Daoy (cell line): ENCODE measurements at places on chromosomes 7 and 10. TPM values are rescaled to one million over a fixed set of nuclear protein-coding genes. Genes with fewer than 3 reads are reported as not detected.

ASZ1 gene
- total RNA-seq, result not detected in 2 replicates

SRRM3 gene
- 0.29 and 1.8 TPM in 2 replicates for total RNA-seq

GPR15LG gene
- total RNA-seq, result not detected in 2 replicates

OR6B1 gene
- not detected in 2 replicates for total RNA-seq

OR2A7 gene
- 0.11 TPM in 1 of 2 replicates, not detected in the other for total RNA-seq

ELAPOR2 gene
- 5.9 and 13.9 TPM in 2 replicates for total RNA-seq

CYP2C19 gene
- not detected in 2 replicates for total RNA-seq

GATA3 gene
- total RNA-seq, result 0.51 and 1.4 TPM in 2 replicates

GRM8 gene
- total RNA-seq, result 0.24 and 1.4 TPM in 2 replicates

EPHB6 gene
- total RNA-seq, result 12.9 and 20.4 TPM in 2 replicates

PCLO gene
- 1.3 and 5.1 TPM in 2 replicates for total RNA-seq

ZNF425 gene
- total RNA-seq, result 1.3 and 1.4 TPM in 2 replicates

PNLIPRP2 gene
- total RNA-seq, result not detected in 2 replicates

UCMA gene
- total RNA-seq, result not detected in 2 replicates

LIPF gene
- total RNA-seq, result not detected in 2 replicates

PAPOLB gene
- not detected in 2 replicates for total RNA-seq

TET1 gene
- 0.21 and 0.57 TPM in 2 replicates for total RNA-seq

EBF3 gene
- total RNA-seq, result 1.1 and 3.4 TPM in 2 replicates

SORCS1 gene
- total RNA-seq, result not detected in 2 replicates

ANXA8 gene
- 9.7 and 10.1 TPM in 2 replicates for total RNA-seq

DNA sequence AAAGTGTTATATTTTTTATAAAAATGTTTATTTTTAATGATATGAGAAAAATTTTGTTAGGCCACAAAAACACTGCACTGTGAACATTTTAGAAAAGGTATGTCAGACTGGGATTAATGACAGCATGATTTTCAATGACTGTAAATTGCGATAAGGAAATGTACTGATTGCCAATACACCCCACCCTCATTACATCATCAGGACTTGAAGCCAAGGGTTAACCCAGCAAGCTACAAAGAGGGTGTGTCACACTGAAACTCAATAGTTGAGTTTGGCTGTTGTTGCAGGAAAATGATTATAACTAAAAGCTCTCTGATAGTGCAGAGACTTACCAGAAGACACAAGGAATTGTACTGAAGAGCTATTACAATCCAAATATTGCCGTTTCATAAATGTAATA lies 64.8 kb upstream of the CAPZA2 start:
- peak; percentile 26 for DNase-seq

GRCh38 chr10:14602807-14603533 lies 171.7 kb downstream of the FAM107B start:
- DNase-seq, result no peak

GRCh38 chr7:27946351-27946750 lies 206.4 kb downstream of the TAX1BP1 start:
- DNase-seq, result no peak

DNA sequence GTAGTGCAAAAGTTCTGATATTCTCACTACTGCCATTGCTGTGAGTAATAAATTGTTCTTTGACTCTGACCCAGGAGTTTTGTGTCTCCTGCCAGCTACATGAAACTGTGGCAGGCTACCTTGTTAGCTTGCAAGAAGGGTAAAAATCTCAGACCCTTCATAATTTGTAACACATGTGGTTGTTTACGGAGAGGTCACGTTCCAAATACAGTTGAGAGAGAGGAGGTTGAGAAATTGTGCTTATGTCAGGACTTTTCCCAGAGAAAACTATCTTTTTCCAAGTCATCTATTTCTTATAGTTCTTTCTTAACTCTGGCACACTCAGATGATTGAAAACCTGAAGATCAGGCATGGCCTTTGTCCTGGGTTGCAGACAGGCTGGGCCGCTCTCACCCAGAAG lies 114.4 kb upstream of the SVIL start:
- no peak for DNase-seq

DNA sequence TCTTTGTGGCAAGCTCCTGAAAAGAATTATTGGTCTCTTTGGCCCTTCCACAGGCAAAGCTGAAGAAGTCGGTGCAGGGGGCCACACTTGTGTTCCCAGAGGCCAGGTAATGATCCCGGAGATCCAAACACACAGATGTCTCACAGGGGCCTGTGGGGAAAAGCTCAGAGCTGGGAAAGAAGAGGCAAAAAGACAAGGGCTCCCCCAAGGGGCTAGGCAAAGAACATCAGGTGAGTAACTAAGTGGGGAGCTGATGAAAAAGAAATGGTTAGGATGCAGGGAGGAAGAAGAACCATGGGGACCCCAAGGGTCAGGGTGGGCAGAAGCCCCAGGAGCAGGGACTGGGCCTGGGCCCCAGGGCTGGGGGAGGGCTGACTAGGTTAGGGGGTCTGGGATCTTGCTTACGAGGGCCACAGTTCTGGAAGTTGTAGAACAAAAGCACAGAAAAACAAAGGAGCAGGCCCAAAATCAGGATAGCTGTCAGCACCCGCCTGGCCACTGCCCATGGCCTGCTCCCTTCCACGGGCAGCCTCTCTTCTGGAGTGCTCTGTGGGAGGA lies 1.1 kb downstream of the KEL start:
- DNase-seq, result no peak

GRCh38 chr7:37729181-37729580 lies 45.6 kb downstream of the GPR141 start:
- DNase-seq, result no peak

DNA sequence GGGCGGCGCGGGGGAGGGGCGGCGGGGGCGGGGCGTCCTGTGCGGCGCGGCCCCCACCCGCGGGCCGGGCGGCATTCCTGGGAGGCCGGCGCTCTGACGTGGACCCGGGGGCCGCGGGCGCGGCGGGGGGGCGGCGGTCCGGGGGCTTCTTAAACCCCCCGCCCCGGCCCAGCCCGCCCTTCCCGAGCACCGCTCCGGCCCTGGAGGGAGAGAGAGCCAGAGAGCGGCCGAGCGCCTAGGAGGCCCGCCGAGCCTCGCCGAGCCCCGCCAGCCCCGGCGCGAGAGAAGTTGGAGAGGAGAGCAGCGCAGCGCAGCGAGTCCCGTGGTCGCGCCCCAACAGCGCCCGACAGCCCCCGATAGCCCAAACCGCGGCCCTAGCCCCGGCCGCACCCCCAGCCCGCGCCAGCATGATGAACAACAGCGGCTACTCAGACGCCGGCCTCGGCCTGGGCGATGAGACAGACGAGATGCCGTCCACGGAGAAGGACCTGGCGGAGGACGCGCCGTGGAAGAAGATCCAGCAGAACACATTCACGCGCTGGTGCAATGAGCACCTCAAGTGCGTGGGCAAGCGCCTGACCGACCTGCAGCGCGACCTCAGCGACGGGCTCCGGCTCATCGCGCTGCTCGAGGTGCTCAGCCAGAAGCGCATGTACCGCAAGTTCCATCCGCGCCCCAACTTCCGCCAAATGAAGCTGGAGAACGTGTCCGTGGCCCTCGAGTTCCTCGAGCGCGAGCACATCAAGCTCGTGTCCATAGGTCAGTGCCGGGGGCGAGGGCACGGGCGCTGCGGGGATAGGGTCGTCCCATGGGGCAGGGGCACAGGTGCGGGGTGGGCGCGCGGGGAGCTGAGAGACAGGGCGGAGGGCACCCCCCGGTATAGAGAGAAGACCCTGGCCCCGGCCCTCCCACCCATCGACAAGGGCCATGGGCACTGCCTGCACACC lies at the start of gene FLNC:
FLNC (plus strand) TSS at position 176 of the 947 bp plus-strand sequence; CDS start at position 408, 232 bp downstream.
- peak; percentile 74 for DNase-seq

- peak; percentile 45 for DNase-seq
Measured at GRCh38 chr10:61284222-61284890, 168.8 kb downstream of the TMEM26 start.

GRCh38 chr10:119383174-119383856 lies 159.2 kb downstream of the RGS10 start:
- no peak for DNase-seq

DNA sequence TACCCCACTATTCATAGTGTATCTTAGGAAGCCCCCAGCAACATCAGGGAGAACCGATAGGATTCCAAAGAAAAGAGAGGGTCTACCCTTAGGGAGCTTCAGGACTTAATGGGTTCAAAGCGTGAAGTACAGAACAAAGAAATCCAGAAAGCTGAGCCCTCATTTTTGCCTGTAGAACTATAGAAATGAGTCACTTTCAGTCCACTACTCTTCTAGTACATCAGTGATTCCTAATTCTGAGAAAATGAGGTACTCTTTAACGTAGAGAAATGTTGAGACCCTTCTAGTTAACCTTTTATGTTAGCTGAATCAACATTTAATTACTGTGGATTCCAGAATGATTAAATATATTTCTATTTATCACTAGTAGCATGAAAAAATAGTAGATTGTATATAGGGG lies 1.8 kb downstream of the TDRD1 start:
- DNase-seq, result no peak

DNA sequence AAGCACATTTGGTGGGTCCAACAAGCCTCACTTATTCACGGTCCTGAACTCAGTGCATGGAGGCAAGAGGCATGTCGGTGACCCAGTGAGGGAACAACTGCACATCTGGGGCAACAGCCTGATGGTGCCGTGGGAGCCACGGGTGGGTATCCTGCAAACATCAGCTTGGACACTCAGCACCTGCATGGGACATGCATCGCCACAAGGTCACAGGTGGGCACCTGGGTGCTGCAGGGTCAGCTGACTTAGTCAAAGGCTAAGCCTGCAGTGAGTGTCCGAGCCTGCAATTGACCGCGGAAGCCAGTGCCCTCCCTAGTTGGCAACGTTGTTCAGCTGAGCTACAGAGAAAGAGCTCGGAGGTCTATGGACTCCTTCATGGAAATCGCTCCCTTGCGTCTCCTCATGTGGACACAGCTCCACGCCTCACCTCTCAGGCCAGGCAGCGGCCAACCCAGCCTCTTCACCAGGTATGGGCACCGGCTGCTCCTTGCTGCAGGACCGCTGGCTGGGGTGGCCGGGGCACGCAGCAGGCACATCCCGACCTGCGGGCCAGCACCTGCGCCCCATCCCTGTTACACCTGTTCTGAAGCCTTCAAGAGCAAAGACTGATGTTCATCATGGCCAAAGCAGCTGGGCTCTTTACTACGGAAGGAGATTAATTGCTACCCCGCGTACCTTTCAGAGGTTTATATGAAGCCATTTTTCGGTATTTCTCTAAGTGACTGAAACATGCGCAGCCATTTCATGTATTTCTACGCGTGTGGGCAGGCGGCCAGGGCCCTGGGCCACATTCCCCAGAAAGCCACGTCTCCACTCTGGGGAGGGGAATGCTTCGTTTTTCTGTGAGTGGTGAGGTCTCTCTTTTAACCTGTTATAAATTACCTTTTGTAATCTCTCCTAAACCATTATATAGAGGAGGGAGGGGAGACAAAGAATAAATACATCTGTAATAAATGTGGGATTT lies 380.7 kb downstream of the DNAJB6 start:
- DNase-seq, result no peak

DNA sequence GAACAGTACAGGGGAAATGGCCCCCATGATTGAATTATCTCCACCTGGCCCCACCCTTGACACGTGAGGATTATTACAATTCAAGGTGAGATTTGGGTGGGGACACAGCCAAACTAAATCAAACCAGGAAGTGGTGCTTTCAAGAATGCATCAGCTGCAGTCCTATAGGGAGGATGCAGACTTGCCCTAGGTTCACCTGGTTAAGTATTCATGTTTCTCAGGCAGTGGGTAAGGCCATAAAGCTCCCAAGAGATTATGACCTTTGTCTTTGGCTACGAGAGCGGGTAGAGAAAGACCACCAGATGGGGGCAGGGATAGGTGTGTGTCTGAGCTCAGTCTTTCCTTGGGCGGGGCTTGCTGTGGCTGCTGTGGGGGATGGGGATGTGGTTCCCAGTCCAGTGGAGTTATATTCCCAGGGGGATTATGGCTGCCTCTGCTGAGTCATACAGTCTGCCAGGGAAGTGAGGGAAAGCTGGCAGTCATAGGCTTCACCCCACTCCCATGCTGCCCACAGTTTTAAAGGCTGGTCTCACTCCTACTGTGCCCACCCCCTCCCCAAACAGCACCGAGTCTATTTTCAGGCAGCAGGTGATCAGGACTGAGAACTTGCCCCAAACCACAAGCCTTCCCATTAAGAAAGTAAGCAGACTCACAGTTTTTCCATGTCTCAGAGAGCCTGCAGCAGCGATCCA lies 8.4 kb upstream of the R3HCC1L start:
- peak; percentile 21 for DNase-seq

GRCh38 chr7:44235582-44236332 lies 35.0 kb downstream of the YKT6 start:
- DNase-seq, result no peak

DNA sequence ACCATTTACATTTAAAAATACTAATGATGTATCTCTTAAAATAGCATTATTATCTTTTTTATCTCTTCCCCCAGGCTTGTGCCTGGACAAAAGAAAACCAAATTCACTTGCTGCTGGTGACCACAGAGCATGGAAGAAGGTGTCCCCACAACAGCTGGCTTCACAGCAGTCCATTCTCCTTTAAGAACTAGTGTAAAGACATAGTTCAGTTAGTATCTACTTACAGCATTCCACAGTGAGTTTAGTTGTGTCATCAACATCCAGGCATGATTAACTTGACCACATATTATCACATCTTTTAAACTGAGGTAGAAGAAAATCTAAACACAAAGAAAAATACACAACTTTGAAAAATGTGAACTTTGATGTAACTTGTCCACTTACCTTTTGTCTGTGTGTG lies 55.0 kb downstream of the LRRC17 start:
- DNase-seq, result no peak

- no peak for DNase-seq
Measured at GRCh38 chr7:105454921-105455320, 66.2 kb upstream of the SRPK2 start.

GRCh38 chr7:26321435-26321834 lies 29.8 kb downstream of the SNX10 start:
- peak; percentile 85 for DNase-seq

- peak; percentile 84 for DNase-seq
Measured at GRCh38 chr10:89032141-89032891, 41.7 kb downstream of the FAS start.

- DNase-seq, result peak; percentile 87
Measured at GRCh38 chr10:69382382-69383117, 34.2 kb downstream of the TACR2 start.

DNA sequence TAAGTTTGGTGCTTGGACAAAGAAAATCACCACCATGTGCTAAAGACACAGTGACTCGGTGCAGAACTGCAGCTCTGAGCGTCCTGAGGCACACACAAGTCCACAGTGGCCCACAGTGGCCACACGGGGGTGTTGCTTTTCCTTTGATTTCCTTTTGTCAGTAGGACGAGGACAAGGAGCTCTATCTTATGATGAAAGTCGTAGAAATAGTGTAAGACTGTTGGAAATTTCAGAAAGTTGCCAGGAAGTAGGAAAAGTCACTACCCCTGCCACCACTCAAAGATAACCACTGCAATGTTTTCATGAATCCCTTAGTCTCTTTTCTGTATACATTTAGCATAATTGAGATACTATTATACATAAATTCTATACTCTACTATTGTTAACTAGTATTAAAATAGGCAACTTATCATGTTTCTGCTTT lies 146.0 kb downstream of the TNS3 start:
- peak; percentile 77 for DNase-seq

DNA sequence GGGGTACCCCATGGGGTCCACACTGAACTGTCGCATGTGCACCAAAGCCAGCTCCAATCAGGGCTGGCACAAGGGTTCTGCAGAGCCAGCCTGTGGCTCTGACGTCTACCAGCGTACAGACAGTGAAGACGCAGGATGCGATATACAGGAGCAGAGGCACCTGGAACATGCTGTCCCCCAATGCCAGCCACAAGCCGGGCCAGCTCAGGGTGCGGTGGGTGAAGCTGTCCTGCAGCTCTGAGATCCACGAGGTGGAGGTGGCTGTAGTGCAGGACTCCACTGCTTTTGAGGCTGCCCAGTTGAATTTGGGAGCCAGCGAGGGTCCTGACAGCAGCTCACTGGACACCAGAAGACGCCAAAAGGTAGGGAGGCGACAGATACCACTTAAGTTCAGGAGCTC lies 111.3 kb upstream of the PDSS1 start:
- no peak for DNase-seq

- no peak for DNase-seq
Measured at GRCh38 chr10:7407368-7408290, 3.2 kb downstream of the SFMBT2 start.
